IMR-90 (cell line): ENCODE measurements at places on chromosomes 4 and X. TPM values are rescaled to one million over a fixed set of nuclear protein-coding genes. Genes with fewer than 3 reads are reported as not detected.
A peak's percentile ranks its signal among the peaks of the same experiment; 100 is the strongest.

GRCh38 chr4:181477591-181477990 lies 765.6 kb upstream of the TENM3 start:
- H3K27ac ChIP-seq, result no peak overlapping the region
- H3K4me1 ChIP-seq, result no peaks in the 10 kb centered on the region
- no peaks in the 10 kb centered on the region for H3K27me3 ChIP-seq
- H3K36me3 ChIP-seq, result no peaks in the 10 kb centered on the region
- no peak for DNase-seq

DNA sequence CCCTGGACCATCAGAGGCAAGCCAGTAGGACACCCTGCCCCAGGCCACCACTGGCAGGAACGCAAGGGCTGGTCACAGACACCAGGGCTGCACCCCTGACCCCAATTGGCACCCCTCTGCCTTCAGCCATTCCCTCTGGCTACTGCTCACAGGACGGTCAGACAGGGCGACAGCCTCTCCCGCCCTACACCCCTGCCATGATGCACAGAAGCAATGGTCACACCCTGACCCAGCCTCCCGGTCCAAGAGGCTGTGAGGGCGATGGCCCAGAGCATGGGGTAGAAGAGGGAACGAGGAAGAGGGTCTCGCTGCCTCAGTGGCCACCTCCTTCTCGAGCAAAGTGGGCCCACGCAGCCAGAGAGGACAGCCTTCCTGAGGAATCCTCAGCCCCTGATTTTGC lies 143.5 kb downstream of the SOWAHB start:
- peaks cover 23% of the 10 kb centered on the region for H3K36me3 ChIP-seq
- peak overlapping the region; percentile 99 for H3K27ac ChIP-seq
- H3K4me3 ChIP-seq, result no peak overlapping the region
- no peak for DNase-seq

- peak; percentile 20 for DNase-seq
- H3K27me3 ChIP-seq, result no peaks in the 10 kb centered on the region
- no peaks in the 10 kb centered on the region for H3K36me3 ChIP-seq
- no peaks in the 10 kb centered on the region for H3K4me1 ChIP-seq
- H3K4me3 ChIP-seq, result no peak overlapping the region
Measured at GRCh38 chr4:93403571-93403970, 425.0 kb upstream of the ATOH1 start.

DNA sequence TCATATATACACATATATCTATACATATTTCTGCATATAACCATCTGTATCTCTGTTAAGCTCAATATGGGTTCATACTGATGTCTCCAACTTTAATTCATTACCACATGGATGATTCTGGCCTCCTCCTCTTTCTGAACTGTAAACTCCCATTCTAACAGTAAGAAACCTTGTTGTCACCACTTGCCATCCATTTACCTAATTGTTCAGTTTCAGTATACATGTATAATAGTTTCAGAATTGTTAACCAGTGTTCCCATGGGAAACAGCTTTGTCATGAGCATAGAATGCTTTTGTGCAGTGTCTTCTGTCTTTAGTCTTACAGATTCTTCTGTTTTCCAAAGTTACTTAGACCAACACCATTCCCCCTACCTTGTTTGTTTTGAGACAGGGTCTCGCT lies 35.9 kb downstream of the SLC9A6 start:
- H3K27me3 ChIP-seq, result peaks cover 1% of the 10 kb centered on the region; the same call in 1 of the 2 replicates
- no peak for DNase-seq
- peaks cover 1% of the 10 kb centered on the region; the same call in 1 of the 2 replicates for H3K36me3 ChIP-seq
- no peaks in the 10 kb centered on the region for H3K4me1 ChIP-seq
- no peak overlapping the region for H3K27ac ChIP-seq

- no peaks in the 10 kb centered on the region for H3K36me3 ChIP-seq
- DNase-seq, result no peak
- no peak overlapping the region for H3K4me3 ChIP-seq
- no peak overlapping the region for H3K27ac ChIP-seq
Measured at GRCh38 chrX:123477673-123478072, 255.2 kb downstream of the THOC2 start.

- no peak overlapping the region for H3K4me3 ChIP-seq
- H3K27me3 ChIP-seq, result no peaks in the 10 kb centered on the region
- no peaks in the 10 kb centered on the region for H3K36me3 ChIP-seq
- no peak overlapping the region for H3K27ac ChIP-seq
Measured at GRCh38 chr4:149293046-149293649, 522.5 kb downstream of the IQCM start.

- no peaks in the 10 kb centered on the region for H3K4me1 ChIP-seq
- H3K36me3 ChIP-seq, result no peaks in the 10 kb centered on the region
- H3K27me3 ChIP-seq, result peaks cover 4% of the 10 kb centered on the region; the same call in 1 of the 2 replicates
- no peak for DNase-seq
- H3K27ac ChIP-seq, result no peak overlapping the region
Measured at GRCh38 chrX:21905953-21906352, 34.6 kb upstream of the SMS start.

DNA sequence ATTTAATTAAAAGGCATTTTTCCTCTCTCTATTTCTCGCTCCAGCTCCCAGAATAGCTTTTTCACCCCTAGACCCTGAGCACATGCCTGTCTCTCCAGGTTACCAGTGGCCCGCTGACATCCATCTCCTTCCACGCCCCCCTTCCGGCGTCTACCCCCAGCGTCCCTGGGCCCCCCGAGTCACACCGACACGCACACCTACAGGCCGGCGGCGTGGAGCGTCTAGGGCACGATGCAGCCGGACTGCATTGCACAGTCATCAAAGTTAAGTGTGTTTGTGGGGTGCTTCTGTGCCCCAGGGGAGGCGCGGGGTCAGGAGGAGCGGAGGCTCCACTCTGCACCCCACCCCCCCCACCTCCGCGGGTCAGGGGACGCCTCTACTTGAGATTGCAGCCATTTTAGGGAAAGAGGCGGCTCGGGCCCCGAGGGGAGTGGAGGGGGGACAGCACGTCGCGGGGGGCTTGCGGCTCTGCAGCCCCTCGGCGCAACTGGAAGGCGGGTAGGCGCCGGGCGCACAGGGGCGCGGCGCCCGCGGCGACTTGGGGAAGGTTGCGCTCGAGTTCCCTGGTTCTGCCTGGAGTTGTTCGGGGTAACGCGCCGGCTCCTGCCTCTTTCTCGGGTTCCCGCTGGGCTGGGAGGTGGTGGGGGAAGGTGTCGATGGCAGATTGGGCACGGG lies 112.7 kb downstream of the DHX15 start:
- H3K4me1 ChIP-seq, result no peaks in the 10 kb centered on the region
- no peak overlapping the region for H3K27ac ChIP-seq
- no peak for DNase-seq
- H3K4me3 ChIP-seq, result peak overlapping the region; percentile 47
- H3K27me3 ChIP-seq, result peaks cover 17% of the 10 kb centered on the region

- no peaks in the 10 kb centered on the region for H3K4me1 ChIP-seq
- no peaks in the 10 kb centered on the region for H3K27me3 ChIP-seq
- no peaks in the 10 kb centered on the region for H3K36me3 ChIP-seq
- DNase-seq, result no peak
Measured at GRCh38 chrX:88425739-88426138, 321.3 kb upstream of the CPXCR1 start.

DNA sequence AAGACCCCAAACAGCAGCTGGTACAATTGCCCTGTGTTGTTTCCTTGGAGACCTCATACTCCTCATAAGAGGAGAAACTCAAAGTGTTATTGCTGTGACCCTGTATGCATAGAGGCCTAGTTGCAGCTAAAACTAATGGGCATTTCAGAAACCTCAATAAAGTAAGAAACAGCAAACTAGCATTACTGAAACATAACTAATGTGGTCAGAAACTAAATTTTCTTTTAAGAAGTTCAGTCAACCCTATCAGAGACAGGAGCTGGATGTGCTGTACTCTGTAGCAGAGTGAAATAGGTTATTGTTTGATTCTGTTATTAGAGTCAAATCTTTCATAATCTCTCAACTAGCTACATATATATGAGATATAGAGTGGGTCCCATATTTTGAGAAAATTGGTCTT lies 257.5 kb upstream of the IRS4 start:
- H3K36me3 ChIP-seq, result no peaks in the 10 kb centered on the region
- DNase-seq, result no peak
- no peaks in the 10 kb centered on the region for H3K27me3 ChIP-seq
- H3K4me3 ChIP-seq, result no peak overlapping the region
- no peak overlapping the region for H3K27ac ChIP-seq

DNA sequence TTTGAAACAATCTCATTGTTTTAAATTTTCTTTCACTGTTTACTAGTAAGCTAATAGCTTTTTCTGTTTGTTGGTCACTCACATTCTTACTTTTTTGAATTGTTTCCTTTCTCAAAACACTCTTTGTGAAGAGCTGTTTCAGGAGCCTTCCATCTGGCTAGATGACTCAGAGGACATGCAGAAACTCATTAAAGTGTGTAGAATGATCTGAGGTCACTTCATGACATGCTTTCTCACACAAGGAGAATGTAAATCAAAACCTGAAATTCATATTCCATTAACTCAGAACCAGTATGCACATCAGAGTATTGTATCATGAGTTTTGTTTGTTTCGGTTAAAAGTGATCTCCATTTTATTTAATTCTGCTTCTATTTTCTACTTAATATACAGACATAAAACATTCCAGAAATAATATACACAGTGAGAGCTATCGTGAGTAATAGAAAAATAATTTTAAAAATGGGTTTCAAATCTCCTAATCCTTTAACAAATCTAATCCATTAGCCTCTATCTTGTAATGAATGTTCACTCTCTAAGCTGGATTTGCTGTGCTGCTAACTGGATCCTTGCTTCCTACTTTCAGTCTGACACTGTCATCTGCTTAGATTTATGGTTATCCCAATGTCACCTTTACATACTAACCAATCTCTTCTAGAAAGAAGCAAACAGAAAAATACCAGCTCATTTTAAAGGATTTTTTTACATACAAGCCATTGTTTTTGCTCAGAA lies 449.6 kb downstream of the FSTL5 start:
- no peak overlapping the region for H3K4me3 ChIP-seq
- no peaks in the 10 kb centered on the region for H3K36me3 ChIP-seq
- H3K27ac ChIP-seq, result no peak overlapping the region; the same call in 1 of the 2 replicates
- no peaks in the 10 kb centered on the region for H3K4me1 ChIP-seq
- H3K27me3 ChIP-seq, result no peaks in the 10 kb centered on the region
- DNase-seq, result peak; percentile 91

DNA sequence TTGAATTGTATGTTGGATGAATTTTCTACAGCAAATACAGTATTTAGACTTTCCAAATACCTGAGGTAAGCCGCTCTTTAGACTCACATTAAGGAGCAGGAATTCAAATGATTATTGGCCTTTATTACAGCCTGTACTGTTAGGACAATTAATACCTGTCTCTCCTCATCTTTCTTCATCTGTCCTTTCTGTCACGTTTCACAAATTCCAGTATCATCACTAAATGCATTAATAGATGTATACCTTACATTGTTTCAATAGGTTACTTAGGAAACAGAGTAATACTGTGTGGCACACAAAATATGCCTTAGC lies 1.2 kb downstream of the FAM241A start:
- H3K4me1 ChIP-seq, result no peaks in the 10 kb centered on the region
- H3K36me3 ChIP-seq, result no peaks in the 10 kb centered on the region
- no peak overlapping the region for H3K27ac ChIP-seq
- H3K27me3 ChIP-seq, result no peaks in the 10 kb centered on the region; the same call in 1 of the 2 replicates

DNA sequence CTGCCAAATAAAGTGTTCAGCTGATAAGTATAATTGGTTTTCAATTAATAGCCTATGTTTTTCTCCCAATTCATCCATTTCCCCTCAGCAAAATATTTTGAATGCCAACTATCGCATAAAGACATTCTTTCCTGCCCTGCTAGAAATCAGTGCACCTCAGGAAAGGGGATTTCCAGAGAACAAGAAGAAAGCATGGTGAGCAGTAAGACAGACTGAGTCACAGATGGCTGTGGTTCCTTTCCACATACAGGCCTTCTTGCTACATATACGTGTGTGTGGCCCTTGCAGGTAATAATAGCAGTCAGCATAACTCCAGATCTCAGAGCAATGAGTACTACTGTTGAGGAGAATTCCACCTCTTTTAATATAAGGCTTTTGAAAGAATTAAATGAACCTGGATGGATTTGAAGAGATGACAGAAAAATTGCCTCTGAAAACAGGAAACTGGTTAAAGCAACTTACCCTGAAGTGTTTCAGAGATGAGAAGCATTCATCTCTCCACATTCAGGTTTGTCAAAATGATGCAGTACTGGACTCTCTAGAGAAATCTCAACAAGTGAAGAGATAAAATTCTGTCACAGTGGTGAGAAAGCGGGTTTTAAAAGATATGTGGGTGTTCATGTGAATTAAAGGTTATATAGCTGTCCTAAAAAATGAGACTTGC lies 13.6 kb downstream of the GASK1B start:
- peak; percentile 87 for DNase-seq
- H3K36me3 ChIP-seq, result peaks cover 2% of the 10 kb centered on the region; the same call in 1 of the 2 replicates
- no peak overlapping the region for H3K27ac ChIP-seq
- H3K4me3 ChIP-seq, result no peak overlapping the region

DNA sequence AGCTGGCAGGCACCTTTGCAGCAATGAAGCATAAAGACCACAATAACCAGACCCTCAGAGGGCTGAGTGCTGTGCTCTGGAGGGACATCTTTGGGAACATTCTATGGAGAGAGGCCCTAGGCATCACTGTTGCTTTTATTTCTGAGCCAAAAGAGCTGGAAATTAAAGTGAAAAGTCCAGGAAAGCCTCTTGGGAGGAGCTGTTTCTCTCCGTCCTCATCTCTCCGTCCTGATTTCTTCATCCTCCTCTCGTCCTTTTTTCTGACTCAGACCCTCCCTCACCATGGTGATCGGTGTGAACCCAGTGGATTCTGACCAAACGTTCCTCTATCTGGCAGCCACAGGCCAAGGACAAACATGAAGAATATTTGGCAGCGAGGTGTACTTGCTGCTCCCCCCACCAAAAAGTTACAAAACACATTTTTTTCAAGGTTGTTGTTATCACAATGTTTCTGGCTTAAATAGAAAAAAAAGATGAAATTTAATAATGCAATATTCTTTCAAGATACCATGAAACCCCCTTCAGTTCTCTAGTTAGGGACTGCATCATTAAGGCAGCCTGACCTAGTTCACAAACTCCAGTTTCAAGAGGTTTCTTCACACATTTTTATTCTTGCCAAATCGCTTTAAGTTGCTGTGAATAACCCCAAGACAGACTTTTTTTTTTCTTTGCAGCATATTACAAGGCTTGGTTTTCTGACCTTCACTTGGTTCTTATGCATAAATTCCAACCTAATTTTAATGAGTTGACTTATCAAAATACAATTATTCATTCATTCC lies 80.2 kb downstream of the SCD5 start:
- no peaks in the 10 kb centered on the region for H3K27me3 ChIP-seq
- no peak overlapping the region for H3K27ac ChIP-seq
- no peak for DNase-seq
- no peaks in the 10 kb centered on the region for H3K36me3 ChIP-seq
- H3K4me1 ChIP-seq, result no peaks in the 10 kb centered on the region

DNA sequence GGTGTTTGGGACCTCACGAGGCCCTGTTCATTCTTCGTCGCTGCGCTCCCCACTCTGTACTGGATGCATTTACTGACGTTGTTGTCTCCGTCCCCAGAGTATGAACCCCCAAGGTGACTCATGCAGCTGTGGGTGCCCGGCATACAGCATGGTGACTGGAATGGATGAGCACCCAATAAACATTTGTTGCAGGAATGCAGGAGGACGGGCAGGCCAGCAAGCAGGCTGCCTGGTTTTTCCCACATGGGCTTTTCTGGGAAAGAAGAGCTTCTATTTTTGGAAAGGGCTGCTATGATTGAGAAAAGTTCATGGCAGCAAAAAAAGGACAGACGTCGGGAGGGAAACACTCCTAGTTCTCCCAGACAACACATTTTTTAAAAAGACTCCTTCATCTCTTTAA lies 893 bp upstream of the SOD3 start:
- H3K4me1 ChIP-seq, result peaks cover 9% of the 10 kb centered on the region
- no peaks in the 10 kb centered on the region; the same call in 1 of the 2 replicates for H3K27me3 ChIP-seq
- no peak overlapping the region for H3K4me3 ChIP-seq
- no peak overlapping the region for H3K27ac ChIP-seq

The SCFD2 gene
- total RNA-seq, result 51.9 and 62.4 TPM in 2 replicates

The WAS gene
- not detected in 2 replicates for total RNA-seq

The UCHL1 gene
- total RNA-seq, result 972 and 1,122 TPM in 2 replicates

The C4orf36 gene
- 0.18 and 0.28 TPM in 2 replicates for total RNA-seq

The GLOD5 gene
- total RNA-seq, result not detected in 2 replicates

The KIF4A gene
- total RNA-seq, result 19.0 and 24.4 TPM in 2 replicates

The USP11 gene
- total RNA-seq, result 50.5 and 59.7 TPM in 2 replicates

The TRIM75 gene
- total RNA-seq, result not detected in 2 replicates

The ODAM gene
- total RNA-seq, result not detected in 2 replicates
